ENCODE measurements at places on chromosomes 7 and 10. TPM values are rescaled to one million over a fixed set of nuclear protein-coding genes. Genes with fewer than 3 reads are reported as not detected.
A peak's percentile ranks its signal among the peaks of the same experiment; 100 is the strongest.

DNA sequence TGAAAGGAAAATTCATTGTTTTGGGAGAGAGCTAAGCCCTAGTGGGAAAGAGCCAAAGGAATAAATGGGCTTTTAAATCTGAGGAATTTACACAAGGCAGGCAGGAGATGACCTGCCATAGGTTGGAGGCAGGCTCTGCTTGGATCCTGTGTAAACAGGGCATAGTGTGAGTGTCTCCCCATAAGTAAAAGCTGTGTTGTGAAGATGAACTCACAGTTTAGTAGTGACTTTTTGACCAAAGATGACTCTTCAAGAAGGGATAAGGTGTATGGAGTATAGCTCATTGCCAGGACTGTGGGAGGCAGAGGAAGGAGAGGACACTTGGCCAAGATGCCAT, 63.2 kb downstream of the KAT6B start:
- H3K27me3 ChIP-seq, result no peaks in the 10 kb centered on the region
- H3K36me3 ChIP-seq, result no peaks in the 10 kb centered on the region
- peak overlapping the region; percentile 21 for H3K27ac ChIP-seq
- peaks cover 39% of the 10 kb centered on the region for H3K4me1 ChIP-seq
- no peak overlapping the region for H3K4me3 ChIP-seq

FIGNL1 gene
- 2.3 TPM for total RNA-seq

DNA sequence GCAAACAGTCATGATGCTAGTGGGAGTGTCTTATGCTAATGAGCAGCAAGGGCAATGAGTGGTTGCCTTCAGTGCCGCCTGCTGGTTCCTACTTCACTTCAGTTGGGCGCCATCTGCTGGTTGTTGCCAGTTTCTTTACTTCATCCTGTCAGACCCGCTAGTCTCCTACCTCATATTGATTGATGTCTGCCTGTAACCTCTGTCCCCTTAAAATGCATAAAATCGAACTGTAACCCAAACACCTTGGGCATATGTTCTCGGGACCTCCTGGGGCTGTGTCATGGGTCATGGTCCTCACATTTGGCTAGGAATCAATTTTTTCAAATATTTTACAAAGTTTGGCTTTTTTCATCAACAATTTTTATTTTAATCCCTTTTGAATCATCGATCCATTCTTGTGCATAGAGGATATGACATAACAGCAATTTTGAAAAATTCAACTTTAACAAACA, 62.8 kb upstream of the C7orf33 start:
- H3K4me3 ChIP-seq, result no peak overlapping the region
- no peaks in the 10 kb centered on the region for H3K36me3 ChIP-seq
- peak; percentile 10 for DNase-seq
- H3K27ac ChIP-seq, result no peak overlapping the region

ITPRIP gene
- 19.9 TPM for total RNA-seq

- no peak overlapping the region for H3K4me3 ChIP-seq
- H3K4me1 ChIP-seq, result no peaks in the 10 kb centered on the region
- peaks cover 38% of the 10 kb centered on the region for H3K27me3 ChIP-seq
Measured at GRCh38 chr10:133039107-133039802, 48.5 kb upstream of the ADGRA1 start.

GRCh38 chr7:100602889-100603725, 944 bp downstream of the PCOLCE start:
- H3K4me1 ChIP-seq, result peaks cover 13% of the 10 kb centered on the region
- no peaks in the 10 kb centered on the region for H3K27me3 ChIP-seq
- peak; percentile 47 for DNase-seq
- peak overlapping the region; percentile 74 for H3K27ac ChIP-seq

DNA sequence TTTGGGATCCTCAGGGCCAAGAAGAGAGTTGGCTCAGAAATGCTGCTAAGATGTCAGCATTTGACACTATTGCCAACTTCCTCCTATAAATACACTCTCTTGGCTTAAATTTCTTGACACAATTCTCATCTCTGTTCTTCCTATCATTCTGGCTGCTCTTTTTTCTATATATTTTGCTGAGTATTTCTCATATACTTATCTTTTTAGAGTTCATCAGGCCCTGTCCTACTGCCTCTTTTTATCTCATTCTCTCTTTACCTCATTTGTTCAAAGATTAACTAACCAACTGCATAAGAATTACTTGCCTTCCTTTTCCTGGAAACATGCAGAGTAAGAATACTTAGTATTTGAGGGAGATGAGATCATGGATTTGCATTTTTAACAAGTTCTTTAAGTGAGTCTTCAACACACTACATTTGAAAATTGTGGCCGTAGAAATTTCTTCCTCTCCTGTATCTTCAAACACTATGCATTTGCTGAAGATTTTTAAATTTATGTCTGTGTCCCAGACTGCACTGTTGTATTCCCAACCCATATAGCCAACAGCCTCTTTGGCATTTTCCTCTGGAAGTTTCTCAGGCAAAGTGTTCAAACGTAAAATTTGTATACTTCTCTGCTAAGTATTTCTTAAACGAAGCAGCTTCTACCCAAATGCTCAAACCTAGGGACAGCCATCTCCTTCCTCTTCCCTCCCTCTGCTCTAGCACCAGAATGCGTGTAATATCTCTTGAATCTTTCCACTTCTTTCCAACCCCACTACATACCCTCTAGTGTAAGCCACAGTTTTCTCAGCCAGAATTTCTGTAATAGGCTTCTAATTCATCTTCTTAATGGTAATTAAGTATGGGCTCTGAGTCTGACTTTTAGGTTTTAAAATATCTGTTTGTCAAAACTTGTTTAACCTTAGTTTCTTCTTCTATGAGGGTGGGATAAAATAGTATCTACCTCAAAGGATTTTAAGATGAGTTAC, 35.5 kb downstream of the ARL4A start:
- no peak overlapping the region for H3K4me3 ChIP-seq
- H3K27ac ChIP-seq, result peak overlapping the region; percentile 78
- H3K36me3 ChIP-seq, result no peaks in the 10 kb centered on the region
- no peaks in the 10 kb centered on the region for H3K27me3 ChIP-seq

DNA sequence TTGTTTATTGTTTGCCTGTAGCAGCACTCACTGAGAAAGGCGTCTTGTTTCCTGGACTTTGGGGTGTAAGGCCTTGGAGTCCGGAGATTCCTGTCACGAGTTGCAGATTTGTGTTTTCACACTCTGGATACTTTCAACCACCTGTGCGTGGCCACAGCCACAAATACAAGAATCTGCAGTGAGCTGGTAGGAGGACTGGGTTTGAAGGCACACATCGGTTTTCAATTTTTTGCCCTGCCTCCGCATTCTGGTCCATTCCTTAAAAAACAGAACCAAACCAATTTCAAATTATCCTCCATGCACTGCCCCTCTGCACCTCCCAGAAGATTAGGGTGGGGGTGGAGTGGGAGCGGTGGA, 619 bp downstream of the EXOC4 start:
- H3K4me1 ChIP-seq, result peaks cover 23% of the 10 kb centered on the region
- H3K27ac ChIP-seq, result peak overlapping the region; percentile 94
- peak; percentile 18 for DNase-seq
- H3K4me3 ChIP-seq, result peak overlapping the region; percentile 93
- no peaks in the 10 kb centered on the region for H3K27me3 ChIP-seq

GRCh38 chr7:110760341-110760740, 330.6 kb upstream of the LRRN3 start:
- no peaks in the 10 kb centered on the region for H3K4me1 ChIP-seq
- no peaks in the 10 kb centered on the region for H3K27me3 ChIP-seq
- no peaks in the 10 kb centered on the region for H3K36me3 ChIP-seq

LDB3 gene
- 164 TPM for total RNA-seq

TMEM213 gene
- not detected for total RNA-seq

GRCh38 chr10:71604324-71605018, 115.1 kb downstream of the C10orf105 start:
- DNase-seq, result no peak
- H3K4me1 ChIP-seq, result no peaks in the 10 kb centered on the region
- no peak overlapping the region for H3K4me3 ChIP-seq
- no peak overlapping the region for H3K27ac ChIP-seq

C10orf62 gene
- total RNA-seq, result not detected

DNA sequence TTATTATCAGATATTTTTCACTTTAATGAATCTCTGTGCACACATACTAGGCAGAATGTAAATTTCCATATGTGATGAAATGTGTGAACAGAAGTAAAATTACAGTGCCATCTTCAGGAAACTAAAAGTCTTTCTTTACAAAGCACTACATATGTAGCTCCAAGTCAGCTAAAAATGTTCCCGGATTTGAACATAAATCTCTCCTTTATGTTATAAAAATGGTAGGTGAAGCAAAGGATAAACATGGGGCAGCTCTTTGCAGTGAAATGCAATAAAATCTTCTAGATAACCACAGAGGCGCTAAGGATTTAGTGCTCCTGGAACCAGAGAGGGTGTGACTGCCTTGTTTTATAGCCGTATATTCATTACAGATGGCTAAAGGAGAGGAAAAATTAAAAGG, 104.9 kb upstream of the C7orf33 start:
- no peaks in the 10 kb centered on the region for H3K27me3 ChIP-seq
- H3K4me3 ChIP-seq, result no peak overlapping the region
- no peak for DNase-seq
- no peak overlapping the region for H3K27ac ChIP-seq
- H3K4me1 ChIP-seq, result no peaks in the 10 kb centered on the region

DNA sequence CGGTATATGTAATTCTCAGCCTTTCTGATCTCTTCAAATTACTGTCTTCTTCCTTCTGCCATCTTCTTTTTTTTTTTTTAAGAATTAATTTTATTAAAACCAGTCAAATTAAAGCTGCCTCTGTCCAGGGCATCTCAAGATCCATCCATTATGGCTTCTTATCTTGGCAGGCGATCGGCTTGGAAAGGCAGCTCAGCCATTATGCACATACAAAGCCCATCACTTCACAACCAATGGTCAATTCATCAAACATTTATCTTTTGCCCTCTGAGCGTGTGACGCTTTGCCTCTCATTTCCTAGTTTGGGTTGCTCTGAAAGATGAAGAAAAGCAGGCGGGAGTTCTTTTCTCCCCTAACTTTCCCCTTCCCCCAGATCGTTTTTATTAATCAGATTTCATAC, 591.6 kb downstream of the LRMDA start:
- H3K4me1 ChIP-seq, result no peaks in the 10 kb centered on the region
- DNase-seq, result no peak
- H3K27me3 ChIP-seq, result no peaks in the 10 kb centered on the region
- H3K27ac ChIP-seq, result no peak overlapping the region

- H3K36me3 ChIP-seq, result no peaks in the 10 kb centered on the region
- no peak overlapping the region for H3K4me3 ChIP-seq
- DNase-seq, result no peak
Measured at GRCh38 chr10:3702569-3702968, 82.4 kb downstream of the KLF6 start.

DNA sequence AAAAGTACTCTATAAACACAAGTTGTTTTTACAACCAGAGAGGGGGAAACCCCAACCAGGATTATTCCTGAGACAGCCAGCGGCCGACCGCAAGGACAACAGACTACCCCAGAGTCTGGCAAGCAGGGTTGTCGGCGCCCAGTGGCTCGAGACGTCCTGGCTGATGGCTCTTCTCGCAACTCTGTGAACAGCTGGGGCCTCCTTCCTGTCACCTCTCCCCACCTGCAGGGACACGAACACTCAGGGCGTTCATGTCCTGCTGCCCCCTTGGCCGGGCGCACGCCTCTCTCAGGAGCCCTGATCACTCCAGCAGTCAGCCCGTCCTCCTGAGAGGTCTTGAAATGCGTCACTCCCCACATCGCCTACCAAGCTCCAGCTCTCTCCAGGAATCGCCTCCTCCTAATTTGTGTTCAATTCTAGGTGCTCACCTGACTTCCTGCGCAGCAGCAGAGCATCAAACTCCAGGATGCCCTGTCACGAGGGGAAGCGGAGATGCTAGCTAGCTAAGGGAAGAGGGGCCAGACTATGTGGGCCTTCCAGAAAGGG, 66.4 kb upstream of the TNRC18 start:
- peaks cover 12% of the 10 kb centered on the region for H3K4me1 ChIP-seq
- no peak for DNase-seq
- H3K27ac ChIP-seq, result peak overlapping the region; percentile 90
- no peaks in the 10 kb centered on the region for H3K36me3 ChIP-seq

DNA sequence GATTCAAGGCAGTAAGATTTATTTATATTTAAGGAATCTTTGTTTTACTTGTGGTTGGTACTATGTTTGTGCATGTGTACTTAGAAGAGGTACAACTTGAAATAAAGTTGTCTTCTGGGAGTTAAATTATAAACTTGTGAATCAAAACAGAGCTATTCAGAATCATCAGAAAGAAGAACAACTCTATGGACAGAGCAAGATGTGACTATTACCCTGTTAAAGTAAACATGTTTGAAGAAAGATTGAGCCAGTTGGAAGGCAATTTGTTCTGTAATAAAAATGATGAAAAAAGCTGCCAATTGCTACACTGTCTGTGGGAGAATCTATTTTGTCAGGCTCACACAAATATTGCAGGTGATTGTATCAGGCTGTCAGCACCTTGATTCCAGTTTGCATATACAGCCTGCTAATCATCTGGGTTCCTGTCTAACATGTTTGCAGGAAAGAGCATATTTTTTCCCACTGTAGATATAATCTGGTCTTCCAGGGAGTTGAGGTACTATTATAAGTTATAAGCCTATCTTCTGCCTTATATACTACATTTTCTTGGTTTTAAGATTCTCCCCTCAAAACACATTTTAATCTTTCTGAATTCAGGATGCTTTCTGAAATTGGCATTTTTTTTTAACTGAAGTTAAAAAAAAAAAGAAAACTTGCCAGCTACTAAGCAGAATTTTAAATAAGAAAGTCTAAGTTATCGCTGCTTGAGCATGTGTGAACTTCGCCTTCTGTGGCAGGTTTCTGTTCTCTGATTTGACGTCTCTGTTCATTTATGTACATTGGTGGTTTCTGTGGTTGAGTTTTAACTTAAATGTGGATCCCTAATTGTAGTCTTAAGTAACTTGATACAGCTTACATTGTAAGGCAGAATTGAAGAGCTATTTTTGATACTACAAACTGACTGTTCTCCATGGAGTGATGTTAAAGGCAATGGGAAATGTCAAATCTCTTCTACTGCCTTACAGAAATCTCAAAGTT, 46.0 kb downstream of the ZNRF2 start:
- peaks cover 33% of the 10 kb centered on the region for H3K4me1 ChIP-seq
- H3K27me3 ChIP-seq, result no peaks in the 10 kb centered on the region
- DNase-seq, result no peak

- H3K4me3 ChIP-seq, result no peak overlapping the region
- peaks cover 33% of the 10 kb centered on the region for H3K4me1 ChIP-seq
- no peaks in the 10 kb centered on the region for H3K36me3 ChIP-seq
- peak overlapping the region; percentile 82 for H3K27ac ChIP-seq
- no peak for DNase-seq
Measured at GRCh38 chr10:132507956-132508490, 29.6 kb upstream of the INPP5A start.

GRCh38 chr10:38143587-38143986, 49.5 kb downstream of the ZNF37A start:
- H3K27ac ChIP-seq, result no peak overlapping the region
- H3K36me3 ChIP-seq, result no peaks in the 10 kb centered on the region
- no peak for DNase-seq
- H3K27me3 ChIP-seq, result no peaks in the 10 kb centered on the region

All from gastrocnemius medialis (tissue), 4 donors.